ENCODE measurements at places on chromosomes 7 and 10. TPM values are rescaled to one million over a fixed set of nuclear protein-coding genes. Genes with fewer than 3 reads are reported as not detected.

Gene TMEM26
- total RNA-seq: not detected

Gene HOXA3
- total RNA-seq: not detected

Gene ARHGEF35
- 8.8 TPM for total RNA-seq

Gene UTF1
- not detected for total RNA-seq

Gene FOXP2
- not detected for total RNA-seq

GRCh38 chr7:3497796-3498195 is 196.7 kb downstream of the SDK1 start:
- no peak for DNase-seq

DNA sequence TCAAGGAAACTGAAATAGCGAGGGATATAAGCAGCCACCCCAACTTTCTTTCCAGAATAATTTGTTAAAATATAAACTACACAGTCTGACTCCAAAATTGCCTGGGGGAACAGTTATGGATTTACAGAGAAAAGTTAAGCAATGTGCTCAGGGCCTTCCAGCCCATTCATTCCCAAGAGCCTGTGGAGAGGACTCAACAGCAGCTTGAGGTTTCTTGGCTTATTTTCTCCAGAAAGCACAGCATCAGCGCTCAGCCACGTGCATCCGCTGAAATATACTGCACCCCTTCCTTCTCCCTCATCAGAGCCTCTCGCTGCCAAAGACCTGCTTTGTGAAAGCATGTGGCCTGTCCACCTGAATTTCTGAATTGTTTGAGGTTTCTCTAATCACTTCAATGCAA is 375.2 kb upstream of the VWC2 start:
- no peak for DNase-seq

DNA sequence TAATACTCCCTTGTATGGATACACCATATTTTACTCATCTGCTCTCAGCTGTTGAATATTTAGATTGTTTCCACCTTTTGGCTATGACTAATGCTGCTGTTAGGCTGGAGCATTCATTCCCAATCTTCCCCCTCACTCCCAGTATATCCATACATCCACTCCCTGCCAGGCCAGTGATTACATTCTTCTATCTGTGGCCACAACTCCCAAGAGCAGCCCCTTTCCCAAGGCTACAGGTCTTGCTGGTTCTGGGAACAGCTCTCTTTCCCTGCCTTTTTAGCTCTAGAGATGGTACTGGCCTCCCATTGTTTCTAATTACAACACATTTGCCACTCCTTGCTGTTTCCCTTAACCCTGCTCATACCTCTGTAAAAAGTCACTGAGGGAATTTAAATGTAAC is 28.2 kb downstream of the SFR1 start:
- DNase-seq: no peak

DNA sequence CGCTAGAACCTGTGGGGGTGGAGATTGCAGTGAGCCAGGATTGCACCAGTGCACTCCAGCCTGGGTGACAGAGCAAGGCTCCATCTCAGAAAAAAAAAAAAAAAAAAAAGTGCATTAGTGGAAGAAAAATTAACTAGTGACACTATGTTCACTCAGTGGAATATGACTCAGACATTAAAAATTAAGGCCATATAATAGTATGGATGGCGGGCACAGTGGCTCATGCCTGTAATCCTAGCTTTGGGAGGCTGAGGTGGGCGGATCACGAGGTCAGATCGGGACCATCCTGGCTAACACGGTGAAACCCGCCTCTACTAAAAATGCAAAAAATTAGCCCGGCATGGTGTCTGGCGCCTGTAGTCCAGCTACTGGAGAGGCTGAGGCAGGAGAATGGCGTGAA is 3.4 kb downstream of the PHYH start:
- no peak for DNase-seq

GRCh38 chr7:78714356-78714755 is 739.1 kb downstream of the MAGI2 start:
- DNase-seq: no peak

- no peak for DNase-seq
Observed at GRCh38 chr10:42242135-42242805, 396.1 kb downstream of the ZNF33B start.
